ENCODE measurements at places on chromosomes 3 and 15.

GRCh38 chr15:89429986-89430385 is 66.4 kb downstream of the RHCG start:
- no peak for DNase-seq

DNA sequence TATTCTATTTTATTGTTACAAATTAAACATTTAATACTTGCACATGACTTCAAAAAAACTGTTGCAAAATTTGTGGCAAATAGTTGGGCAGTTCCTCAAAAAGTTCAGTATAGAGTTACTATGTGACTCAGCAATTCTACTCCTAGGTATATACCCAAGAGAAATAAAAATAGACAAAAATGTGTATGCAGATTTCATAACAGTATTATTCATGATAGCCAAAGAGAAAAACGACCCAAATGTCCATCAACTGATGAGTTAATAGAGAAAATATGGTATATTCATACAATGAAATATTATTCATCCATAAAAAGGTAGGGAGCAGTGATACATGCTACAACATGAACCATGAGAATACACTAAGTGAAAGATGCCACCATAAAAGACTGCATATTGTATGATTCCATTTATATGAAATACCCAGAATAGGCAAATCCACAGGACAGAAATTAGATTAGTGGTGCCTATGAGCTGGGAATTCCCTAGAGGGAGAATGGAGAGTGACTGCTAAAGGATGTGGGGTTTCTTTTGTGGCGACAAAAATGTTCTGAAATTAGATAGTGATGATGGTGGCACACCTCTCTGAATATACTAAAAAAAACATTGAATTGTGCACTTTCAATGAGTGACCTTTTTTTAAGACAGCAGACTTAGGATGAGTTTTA is 31.6 kb upstream of the CLASP2 start:
- DNase-seq, result no peak

- DNase-seq, result no peak
Measured at GRCh38 chr3:159947220-159947619, 41.4 kb upstream of the IL12A start.

- no peak for DNase-seq
Measured at GRCh38 chr15:29708519-29708918, 113.7 kb downstream of the TJP1 start.

- no peak for DNase-seq
Measured at GRCh38 chr3:153767601-153768560, 353.3 kb upstream of the ARHGEF26 start.

DNA sequence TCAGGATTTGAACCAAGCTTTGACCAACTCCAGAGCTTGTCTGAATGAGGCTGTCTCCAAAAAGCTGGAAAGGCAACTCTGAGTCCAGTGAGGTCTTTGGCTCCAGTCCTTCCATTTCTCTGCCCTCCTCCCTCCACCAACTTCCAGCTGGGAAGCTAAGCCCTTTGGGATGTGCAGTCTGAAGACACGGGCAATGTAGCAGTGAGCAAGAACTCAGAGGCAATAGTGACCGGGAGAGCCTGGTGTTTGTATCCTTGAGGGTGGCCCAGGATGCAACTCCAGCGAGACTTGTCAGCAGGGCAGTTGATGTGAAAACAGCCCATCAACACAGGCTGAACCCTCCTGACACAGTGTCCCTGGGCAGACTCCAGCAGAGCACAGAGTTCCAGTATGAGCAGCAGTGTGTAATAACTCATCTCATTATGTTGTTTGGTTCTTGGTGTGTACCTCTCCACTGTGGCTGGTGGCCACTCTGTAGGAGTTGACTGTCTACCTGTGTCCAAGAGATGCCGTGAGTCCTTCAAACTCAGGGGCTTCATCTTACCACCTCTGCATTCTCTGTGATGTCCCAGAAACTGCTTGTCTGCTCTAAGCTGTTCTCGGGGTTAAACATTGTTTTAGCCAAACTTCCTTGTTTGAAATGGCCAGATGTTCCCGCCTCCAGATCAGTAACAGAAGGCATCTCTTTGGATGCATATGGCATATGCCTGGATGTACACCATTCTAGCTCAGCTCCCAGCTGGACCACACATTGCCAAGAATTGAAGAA is 6.6 kb downstream of the CDCP1 start:
- DNase-seq, result no peak

GRCh38 chr3:25483456-25483855 is 55.4 kb downstream of the RARB start:
- no peak for DNase-seq

DNA sequence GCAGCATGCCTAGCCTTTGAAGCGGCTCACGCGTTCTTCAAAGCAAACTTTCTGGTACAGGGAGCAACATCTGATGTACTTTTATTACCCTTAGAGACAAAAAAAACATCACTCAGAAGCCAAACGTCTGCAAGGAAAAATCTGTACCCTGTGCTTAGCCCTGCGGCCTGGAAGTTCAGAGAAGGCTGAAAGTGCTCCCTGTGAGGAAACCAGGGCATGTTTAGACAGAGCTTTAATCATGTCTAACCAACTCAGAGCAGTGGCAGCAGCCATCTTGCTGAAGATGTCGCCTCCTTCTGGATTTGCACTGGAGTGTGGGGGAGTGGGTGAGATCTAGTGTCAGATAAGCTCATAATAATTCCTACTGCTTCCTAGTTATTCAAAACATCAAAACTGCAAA is 170.4 kb downstream of the P3H2 start:
- no peak for DNase-seq

- no peak for DNase-seq
Measured at GRCh38 chr3:46113608-46114007, 86.3 kb upstream of the XCR1 start.

DNA sequence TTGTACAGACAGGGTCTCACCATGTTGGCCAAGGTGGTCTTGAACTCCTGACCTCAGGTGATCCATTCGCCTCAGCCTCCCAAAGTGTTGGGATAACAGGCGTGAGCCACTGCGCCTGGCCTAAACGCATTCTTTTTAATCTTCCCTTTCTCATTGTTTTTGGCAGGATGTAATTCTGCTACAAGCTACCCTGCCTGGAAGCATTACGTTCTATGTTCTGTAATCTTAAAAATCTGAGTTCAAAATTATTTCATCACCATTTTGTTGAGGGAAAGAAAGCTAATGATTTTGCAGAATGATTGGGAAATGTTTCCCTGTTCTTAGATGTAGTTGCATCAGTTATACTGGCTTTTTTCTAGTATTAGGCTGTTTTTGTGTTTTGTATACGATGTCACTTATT is 71.5 kb downstream of the RGMA start:
- no peak for DNase-seq

DNA sequence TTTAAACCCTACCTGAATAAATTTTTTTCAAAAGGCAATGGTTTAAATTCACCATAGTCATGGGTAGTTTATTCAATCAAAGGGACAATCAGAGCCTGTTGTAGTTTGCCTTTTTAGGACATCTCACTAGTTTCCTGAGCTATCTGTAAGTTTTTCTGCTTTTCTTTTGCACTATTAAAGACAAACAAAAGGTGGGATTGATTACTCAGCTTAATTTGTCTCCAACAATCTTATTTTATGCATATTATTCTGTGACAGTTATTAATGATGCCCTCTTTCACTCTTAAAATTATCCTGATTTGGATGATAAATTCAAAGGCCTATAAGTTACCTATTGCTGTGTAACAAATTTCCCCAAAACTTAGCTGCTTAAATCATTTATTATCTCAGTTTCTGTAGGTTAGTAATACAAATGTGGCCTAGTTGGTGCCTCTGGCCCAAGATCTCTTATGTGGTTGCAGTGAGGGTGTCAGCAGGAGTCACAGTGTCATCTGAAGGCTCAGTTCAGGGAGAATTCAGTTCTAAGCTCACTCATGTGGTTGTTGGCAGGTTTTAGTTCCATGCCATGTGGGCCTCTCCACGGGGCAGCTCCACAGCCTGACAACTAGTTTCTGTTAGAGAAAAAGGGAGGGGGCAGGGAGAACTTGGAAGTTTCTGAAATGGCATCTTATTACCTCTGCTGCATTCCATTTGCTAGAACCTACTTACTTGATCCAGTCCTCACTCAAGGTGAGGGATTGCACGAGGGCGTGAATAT is 16.0 kb downstream of the ARMC8 start:
- no peak for DNase-seq
